ENCODE measurements at places on chromosomes 2 and 18. TPM values are rescaled to one million over a fixed set of nuclear protein-coding genes. Genes with fewer than 3 reads are reported as not detected.

- DNase-seq: no peak
Observed at GRCh38 chr2:143205106-143205764, 76.0 kb downstream of the ARHGAP15 start.

DNA sequence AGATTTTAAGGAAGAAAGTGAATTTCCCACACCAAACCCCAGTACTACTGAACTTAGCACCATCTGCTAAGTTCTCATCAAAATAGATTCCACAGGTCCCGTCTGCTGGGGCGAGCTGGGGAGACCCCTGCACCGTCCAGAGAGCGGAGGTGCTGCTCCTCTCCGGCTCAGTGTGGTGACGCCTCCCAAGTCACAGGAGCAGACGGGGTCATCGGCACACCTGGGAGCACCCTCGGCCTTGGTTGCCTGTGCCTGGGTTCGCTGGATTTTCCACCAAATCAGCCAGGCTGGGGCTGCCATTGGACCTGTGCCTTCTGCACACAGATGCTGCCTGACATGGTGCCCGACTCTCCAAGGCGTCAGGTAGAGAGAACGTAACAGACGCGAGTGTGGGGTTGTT lies 141.3 kb downstream of the PXDN start:
- no peak for DNase-seq

DNA sequence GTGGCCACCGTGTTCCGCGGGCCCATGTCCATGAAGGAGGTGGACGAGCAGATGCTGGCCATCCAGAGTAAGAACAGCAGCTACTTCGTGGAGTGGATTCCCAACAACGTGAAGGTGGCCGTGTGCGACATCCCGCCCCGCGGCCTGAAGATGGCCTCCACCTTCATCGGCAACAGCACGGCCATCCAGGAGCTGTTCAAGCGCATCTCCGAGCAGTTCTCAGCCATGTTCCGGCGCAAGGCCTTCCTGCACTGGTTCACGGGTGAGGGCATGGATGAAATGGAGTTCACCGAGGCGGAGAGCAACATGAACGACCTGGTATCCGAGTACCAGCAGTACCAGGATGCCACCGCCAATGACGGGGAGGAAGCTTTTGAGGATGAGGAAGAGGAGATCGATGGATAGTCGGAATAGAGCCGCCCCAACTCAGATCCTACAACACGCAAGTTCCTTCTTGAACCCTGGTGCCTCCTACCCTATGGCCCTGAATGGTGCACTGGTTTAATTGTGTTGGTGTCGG lies 17.7 kb downstream of the TUBB6 start:
- no peak for DNase-seq

DNA sequence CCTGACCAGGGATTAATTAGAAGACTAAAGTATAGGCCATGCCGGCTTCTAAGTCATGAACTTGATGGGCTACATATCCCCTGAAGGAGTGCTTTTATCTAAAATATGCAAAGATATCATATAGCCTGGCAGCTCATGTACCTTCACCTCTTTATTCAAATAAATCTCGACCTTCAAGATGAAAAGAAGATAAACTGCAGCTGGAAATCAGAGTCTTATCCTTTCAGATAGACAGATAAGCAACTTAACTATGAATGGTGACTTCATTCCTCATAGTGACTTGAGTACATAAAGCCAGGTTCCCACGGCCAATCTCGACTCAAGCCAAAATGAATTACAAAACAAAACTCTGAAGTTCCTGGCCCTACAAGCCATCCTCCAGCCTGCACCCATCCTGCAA lies 165.3 kb upstream of the KLHL29 start:
- no peak for DNase-seq

DNA sequence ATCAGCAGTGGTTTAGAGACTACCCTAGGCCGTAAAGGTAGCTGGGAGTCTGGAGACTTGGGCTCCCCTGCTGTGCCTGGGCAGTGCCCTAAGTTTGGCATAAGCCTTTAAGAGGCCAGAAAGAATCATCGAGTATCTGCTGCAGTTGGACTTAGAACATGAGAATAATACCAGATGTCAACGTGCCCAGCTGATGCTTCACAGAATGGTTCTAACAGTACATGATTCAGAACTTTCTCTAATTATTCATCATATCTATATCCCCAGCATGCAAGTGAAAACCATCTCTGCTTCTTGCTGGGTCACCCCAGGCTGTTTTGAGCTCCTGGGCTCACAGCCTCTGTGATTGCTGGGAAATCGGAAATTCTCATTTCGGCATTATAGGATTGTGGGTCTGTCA lies 118.1 kb downstream of the NCK2 start:
- DNase-seq: no peak

DNA sequence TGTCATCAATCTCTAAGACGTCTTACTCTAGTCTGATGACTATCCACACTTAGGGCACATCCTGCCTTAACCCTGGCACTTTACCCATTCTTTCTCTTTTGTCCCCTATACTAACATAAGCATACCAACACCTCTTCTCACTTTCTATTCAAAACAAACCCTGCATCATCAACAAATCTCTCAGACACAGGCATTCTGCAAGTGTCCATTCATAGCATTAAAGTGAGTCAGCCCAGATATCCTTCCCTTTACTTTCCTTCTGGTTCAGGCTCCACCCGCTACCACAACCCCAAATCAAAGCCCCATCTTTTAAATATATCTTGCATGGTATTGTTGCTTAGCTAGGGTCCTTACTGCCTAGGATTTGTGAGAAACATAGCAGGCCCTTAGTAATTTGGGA lies 3.8 kb downstream of the GRB14 start:
- no peak for DNase-seq

GRCh38 chr18:64519201-64519600 lies 370.3 kb upstream of the LINC00305 start:
- no peak for DNase-seq

DNA sequence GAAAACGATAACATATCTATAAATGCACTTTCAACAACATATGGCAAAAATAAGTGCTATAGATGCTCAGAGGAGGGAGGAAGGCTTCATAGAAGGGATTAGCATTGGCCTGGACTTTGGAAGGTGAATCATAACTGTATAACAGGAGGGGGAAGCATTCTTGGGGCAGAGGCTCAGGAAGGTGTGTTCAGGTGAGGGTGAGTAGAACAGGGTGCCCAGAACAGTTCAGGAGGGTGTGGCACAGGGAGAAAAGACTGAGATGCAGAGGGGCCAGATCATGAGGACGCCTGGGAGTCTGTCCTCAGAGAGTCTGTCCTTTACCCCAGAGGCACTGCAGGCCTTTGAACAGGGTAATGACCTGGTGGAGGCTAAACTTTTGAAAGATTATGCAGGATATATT lies 29.3 kb upstream of the MEP1B start:
- DNase-seq: no peak

DNA sequence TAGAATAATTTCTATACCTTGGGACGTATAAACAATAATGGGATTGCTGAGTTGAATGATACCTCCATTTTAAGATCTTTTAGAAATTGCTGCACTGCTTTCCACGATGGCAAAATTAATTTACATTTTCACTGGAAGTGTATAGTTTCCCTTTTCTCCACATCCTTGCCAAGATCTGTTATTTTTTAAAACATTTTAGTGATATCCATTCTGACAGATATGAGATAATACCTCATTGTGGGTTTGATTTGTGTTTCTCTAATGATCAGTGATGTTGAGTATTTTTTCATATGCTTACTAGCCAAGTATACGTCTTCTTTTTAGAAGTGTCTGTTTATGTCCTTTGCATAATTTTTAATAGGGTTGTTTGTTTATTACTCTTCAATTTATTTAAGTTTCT lies 908.5 kb upstream of the CNTNAP5 start:
- DNase-seq: no peak

DNA sequence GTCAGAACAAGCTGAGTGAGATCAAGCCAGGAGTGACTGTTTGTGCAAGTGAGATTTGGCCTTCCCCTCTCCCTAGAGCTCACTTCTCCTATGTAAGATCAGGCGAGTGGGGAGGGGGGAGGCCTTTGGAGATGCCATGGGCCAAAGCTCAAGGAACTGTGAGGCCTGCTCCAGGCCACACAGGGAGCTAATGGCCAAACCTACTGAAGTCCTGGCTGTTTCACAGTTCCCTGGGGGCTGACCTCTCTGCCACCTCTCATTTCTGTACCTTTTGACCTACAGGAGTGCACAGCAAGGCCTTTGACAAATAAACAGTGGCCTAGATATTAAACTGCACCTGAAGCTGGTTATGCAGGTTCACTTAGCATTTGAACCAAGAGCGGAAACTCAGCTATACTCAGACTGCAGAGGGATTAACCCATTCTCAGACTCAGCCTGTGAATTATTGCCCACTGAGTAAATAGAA lies 235.0 kb upstream of the NT5C1B start:
- DNase-seq: no peak

GRCh38 chr2:117631152-117631945 lies 183.1 kb upstream of the DDX18 start:
- DNase-seq: peak; percentile 80

GRCh38 chr2:37869771-37870170 lies 55.3 kb upstream of the RMDN2 start:
- no peak for DNase-seq

- DNase-seq: no peak
Observed at GRCh38 chr18:79195716-79196683, 126.8 kb downstream of the ATP9B start.

- peak; percentile 34 for DNase-seq
Observed at GRCh38 chr2:204691911-204692510, 146.7 kb downstream of the PARD3B start.

GRCh38 chr2:98806236-98806697 lies 75.3 kb upstream of the MGAT4A start:
- peak; percentile 70 for DNase-seq

DNA sequence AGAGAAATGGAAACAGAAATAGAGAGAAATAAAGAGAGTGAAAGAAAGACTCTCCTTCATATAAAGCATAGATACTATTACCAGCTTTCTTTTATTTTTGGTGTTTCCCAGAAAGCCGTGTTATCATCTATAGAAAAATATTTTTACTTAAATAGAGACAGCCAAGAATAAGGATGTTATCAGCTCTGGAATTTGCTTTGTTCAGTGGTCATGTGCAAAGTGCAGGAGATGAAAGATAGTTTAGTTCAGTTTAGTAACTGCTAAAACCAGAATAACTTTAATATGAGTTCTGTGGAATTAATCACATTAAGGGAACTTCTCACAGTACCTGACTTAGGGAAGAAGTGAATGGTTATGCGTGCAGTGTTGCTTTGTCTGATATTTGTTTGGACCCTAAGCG lies 140.4 kb downstream of the CALCRL start:
- no peak for DNase-seq

DNA sequence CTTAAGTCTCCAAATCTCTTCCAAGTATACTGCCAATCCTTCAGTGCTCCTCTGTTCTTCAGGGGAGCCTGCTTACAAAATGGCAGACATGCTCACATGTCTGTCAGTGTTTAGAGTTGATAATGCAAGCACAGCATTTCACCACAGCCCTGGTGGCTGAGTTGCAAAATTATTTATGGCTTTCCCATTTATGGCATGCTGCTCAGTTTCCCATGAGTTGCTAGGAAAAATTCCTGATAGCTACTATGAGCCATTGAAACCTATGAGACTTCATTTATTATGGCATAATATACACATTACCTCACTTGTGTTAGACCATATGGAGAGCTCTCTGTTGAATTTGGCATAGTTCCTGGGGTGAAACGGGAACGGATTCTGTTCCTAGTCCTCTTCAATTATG lies 448.7 kb upstream of the TCF4 start:
- no peak for DNase-seq

GRCh38 chr2:204386668-204387067 lies 158.6 kb upstream of the PARD3B start:
- no peak for DNase-seq

- no peak for DNase-seq
Observed at GRCh38 chr18:49555641-49556040, 6.2 kb upstream of the LIPG start.

DNA sequence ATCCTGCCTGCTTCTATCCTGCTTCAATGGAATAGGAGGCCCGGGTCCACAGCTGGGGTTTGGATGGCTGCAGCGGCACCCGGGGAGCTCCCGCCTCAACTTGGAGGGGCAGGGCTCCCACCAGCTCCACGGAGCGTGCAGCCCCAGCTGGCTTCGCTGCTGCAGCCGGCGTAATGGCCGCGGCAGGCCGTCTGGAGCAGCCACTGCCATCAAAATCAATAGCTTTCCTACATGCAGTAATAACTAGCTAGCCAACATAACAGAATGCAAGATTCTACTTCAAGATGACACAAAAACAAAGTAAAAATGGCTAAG lies 154.2 kb upstream of the RMP24 start:
- DNase-seq: no peak

DNA sequence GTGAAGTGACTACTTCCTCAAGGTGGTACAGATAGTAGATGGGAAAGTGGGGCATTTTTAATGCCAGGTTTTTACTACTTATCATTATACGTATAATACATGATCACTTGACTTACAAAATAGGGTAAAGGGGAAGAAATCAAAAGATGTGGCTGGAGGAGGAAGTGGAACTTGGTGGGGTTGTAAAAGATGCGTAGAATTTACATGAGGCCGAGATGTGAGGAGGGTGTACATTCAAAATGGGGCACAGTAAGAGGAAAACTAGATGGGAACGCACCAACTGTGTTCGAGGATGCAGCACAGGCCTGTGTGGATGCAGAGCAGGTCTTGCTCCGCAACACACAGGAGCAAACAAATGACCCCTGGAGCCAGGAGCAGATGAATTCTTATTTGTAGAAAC lies 403.3 kb downstream of the TXNL1 start:
- DNase-seq: no peak

DNA sequence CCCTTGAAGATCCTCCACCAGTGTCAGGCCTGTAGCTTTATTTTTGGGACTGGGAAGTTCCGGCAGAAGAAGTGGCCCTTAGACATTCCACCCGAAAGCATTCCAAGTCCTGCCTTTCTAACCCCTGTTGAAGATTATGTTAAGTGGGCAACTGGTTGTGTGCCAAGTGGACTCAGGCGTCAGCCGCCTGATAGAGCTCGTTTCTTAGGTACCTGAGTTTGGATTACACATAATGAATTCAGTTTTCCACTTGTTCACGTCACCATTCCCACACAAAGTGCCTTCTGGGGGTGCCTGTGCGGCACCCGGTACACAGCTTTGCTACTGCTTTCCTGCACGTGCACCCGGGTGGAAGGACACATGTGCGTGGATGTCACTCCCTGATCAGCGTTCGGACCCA lies 156.5 kb downstream of the PTGR3 start:
- DNase-seq: no peak

GRCh38 chr2:33326100-33326499 lies 150.3 kb upstream of the RASGRP3 start:
- DNase-seq: no peak

DNA sequence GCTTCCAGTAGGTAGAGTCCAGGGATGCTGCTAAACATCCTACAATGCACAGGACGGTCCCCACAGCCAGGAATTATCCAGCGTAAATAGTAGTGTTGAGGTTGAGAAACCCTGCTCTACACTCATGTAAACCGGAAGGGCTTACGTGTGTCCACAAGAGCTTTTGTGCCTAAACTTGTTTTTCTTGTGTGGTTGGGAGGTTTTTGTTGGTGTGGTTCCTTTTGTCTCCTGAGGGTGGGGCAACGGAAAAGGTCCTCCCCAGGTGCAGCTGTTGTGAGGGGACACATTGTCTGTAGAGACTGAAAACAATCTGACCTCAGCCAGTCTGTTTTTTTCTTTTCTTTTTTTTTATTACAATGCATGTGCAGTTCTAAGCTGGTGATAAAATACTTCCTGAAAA lies 72.7 kb upstream of the MGAT5 start:
- DNase-seq: no peak

Gene DNAJC5G
- not detected for polyA plus RNA-seq

Gene SH2D6
- polyA plus RNA-seq: 0.42 TPM

Gene CDKL4
- polyA plus RNA-seq: 0.60 TPM

Gene MAPK4
- 0.02 TPM for polyA plus RNA-seq

Gene PLCL1
- polyA plus RNA-seq: 10.3 TPM

Gene PROKR1
- polyA plus RNA-seq: not detected

Gene ALK
- 0.55 TPM for polyA plus RNA-seq

Gene GPR45
- polyA plus RNA-seq: not detected

Gene GMPPA
- polyA plus RNA-seq: 61.3 TPM

Data from SK-N-SH (cell line).